ENCODE measurements at places on chromosomes 1 and 21.

DNA sequence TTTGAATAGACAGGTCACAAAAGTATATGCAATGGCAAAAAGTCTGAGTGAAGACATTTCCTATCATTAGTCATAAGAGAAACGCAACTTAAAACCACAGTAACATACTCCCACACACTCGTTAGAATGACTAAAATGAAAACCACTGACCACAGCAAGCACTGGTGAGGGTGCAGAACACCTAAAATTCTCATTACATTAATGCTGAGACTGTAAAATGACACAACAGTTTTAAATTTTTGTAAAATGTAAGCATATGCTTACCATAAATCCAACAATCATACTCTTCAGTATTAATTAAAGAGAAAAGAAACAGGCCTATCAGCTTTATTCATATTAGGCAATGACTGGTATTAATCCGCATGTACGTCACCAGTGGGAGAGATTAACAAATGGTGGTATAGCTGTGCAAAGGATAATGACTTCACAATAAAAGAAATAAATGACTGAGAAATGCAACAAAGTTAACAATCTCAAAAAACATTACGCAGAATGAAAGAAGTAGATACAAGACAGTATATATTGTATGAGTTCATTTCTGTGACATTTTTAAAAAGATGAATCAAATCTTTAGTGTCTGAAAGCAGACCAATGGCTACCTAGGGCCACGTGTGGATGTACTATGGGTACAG, 253.5 kb downstream of the AKT3 start:
- DNase-seq: no peak

DNA sequence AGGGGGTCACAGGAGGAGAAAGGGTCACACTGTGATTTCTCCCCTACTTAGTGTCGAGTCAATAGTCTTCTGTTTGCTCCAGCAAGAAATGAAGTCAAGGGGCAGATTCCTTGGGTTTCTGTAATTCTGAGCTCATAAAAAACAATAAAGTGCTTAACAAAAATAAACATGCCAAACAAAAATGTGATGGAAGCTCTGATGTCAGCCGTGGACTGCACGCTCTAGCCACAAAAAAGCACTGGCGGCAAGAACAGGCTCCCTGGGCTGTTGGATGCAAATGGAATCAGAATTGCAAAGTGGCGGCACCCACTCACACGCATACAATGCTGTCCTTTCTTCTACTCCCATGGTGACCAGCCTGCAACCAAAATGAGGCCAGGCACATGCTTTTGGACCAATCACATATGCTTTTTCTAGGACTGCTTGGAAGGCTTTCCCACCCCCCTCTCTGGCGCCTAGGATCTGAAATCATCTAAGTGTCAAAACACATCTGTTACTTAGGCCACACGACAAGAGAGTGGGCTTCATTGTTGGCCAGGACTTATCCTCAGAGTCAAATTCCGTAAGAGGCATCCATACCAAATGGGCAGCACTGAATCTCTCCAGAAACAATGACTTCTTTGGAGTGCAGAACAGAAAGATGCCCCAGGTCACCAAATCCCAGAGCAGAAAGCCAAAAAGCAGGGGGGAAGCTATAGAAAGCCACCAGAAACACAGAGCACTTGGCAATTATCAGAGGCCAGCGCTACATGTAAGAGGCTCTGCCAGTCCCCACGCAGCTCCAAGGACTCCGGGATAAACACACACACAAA, 9.2 kb downstream of the C1orf198 start:
- DNase-seq: no peak

GRCh38 chr1:209628618-209629299, 23.5 kb downstream of the LAMB3 start:
- DNase-seq: no peak

DNA sequence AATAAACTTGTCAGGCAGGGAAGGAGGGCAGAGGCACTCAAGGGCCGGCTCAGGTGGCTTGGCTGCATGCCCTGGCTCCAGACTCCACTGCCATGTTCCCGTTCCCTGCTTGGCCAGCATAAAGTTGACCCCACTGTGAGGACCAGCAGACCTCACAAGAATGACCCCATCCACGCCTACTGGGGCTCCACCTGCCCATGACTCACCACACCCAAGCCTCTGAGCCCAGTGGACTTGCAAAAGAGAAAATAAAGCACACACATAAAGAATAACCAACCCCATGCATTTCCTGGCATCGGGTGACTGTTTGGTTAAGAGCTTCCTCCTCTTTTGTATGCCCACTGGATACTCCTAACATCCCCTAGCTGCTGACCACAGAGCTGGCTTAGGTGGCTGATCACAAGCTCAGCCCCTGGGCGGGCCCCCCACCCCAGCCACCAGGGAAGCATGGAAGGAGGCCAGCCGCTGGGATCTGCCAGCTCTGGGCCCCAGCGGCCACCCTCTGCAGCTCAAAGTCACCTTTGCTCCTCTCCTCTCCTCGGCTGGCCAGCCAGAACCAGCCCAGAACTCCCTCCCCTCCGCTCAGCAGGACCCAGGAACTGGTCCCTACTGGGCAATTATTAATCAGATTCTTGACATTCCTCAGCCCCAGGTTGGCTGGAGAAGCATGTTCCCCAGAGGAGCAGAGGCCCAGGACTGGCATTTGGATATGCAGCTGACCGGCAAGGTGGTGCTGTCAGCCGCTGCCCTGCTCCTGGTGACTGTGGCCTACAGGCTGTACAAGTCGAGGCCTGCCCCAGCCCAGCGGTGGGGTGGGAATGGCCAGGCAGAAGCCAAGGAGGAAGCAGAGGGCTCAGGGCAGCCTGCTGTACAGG, at the start of gene KLHDC7A:
KLHDC7A (plus strand) TSS at position 616 of the 875 bp plus-strand sequence; CDS start at position 668, 52 bp downstream.
- DNase-seq: no peak

DNA sequence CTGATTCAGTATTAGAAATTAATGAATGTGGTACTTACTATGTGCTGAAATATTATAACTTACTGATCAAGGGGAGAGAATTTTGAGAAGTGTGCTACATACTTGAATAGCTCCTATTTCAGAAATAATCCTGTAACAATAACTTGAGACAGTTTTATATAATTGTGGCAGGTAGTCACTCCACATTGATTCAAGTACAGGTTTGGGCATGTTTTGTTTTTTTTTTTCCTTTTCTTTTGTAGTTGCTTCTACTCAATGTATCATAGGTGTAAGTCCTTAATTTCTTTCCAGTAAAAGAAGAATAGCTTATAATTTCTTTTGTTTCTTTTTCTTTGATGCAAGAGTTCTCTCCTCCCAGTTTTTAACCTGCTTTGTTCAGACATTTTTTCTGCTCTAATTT, 86.1 kb upstream of the ADGRL2 start:
- DNase-seq: no peak

- DNase-seq: no peak
Observed at GRCh38 chr1:81428998-81429397, 371.7 kb upstream of the ADGRL2 start.

DNA sequence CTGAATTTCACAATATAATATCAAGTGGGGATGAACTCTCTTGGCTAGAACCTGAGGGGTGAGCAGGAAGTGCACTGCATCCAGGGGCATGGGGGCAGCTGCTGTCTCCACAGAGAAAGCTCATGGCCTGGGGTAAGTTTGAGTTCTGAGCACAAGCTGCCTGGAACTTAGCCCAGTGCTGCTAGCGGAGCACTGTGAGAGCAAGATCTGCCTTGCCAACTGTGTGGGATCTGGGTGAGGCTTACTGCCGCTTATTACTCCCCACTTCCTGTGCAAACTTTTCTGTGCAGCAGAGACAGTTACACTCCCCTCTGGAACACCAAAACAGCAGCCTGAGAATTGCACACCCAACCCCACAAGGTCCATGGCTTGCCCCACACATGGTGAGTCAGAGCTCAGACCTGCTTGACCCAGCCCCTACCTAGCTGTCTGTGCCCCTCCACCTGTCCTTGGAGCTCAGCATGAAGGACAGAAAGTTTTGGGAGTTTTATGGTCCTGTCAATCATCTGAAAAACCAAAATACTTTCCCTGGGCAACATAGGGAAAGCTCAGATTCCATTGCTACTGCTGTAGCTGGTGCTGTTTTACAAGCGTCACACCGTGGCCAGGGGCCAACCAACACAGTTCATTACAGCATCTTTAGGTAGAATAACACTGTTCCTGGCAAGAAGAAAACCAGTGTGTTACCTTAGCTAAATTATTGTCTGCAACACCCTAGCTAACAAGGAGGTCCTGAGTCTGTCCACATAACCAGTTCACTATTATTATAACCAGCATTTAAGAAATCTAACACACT, 762.1 kb upstream of the NEGR1 start:
- DNase-seq: no peak

GRCh38 chr1:201774224-201774982, 54.6 kb upstream of the IPO9 start:
- DNase-seq: no peak

DNA sequence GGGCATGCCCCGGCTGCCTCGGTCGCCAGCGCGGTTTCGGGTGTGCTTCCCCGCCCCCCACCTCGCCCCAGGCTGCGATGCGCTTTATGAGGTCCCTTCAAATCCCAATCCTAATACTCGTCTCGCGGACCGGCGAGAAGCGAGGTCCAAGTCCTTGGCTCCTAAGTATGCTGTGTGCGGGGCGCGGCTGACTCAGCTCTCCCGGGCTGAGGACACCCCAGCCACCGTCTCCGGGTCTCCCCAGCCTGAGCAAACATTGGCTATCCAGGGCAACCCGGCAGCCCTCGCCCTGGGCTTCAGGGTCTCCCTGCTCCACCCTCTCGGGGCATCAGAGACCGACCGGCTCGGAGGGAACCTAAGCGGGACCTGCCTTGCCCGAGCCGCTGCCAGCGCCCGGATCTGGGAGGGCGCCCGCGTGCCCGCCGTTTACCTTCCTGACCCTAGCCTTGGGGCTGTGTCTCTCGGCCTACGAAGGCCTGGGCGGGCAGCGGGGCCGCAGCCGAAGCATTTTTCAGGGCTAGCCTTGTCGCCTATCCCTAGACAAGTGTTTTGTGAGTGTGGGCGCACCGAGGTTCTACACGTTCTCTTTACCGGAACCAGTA, 1.2 kb downstream of the ITPKB start:
- no peak for DNase-seq

DNA sequence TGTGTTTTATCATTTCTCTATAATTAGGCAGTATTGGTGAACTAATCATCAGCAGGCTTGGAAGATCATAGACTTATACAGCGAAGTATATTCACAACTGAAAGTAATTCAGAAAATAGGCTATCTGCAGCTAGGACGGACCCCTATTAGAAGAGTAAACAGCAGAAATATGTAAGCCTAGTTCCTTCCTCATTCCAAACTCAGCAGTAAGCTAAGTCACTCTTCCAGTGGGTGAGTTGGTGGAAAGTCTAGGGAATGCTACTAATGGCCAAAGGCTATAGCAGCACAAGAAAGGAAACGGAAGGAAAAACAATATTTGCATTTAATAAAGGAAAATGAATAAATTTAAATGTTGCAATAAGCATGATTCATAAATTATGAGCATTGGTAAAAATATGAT, 918.1 kb upstream of the TMPRSS15 start:
- no peak for DNase-seq

DNA sequence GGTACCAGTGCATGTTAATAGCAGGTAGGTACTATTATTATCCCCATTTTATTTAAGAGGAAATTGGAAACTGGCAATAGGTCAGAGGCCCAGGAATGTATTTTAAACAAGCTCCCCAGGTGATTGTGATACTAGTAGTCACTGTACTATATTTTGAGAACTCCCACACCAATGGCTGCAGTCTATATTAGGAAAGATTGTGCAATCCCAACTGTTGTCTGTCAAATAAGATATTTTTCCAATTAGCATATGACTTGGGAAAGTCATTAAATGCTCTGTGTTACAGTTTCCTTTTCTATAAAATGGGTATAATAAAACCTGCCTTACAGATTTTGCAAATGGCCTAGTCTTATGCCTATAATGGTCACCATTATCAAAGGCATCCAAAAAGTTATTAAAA, 94.2 kb upstream of the DMRTA2 start:
- no peak for DNase-seq

GRCh38 chr1:33094971-33095604, 14.1 kb downstream of the AZIN2 start:
- DNase-seq: no peak

GRCh38 chr1:22776035-22776613, 65.5 kb downstream of the EPHB2 start:
- DNase-seq: peak; percentile 12

DNA sequence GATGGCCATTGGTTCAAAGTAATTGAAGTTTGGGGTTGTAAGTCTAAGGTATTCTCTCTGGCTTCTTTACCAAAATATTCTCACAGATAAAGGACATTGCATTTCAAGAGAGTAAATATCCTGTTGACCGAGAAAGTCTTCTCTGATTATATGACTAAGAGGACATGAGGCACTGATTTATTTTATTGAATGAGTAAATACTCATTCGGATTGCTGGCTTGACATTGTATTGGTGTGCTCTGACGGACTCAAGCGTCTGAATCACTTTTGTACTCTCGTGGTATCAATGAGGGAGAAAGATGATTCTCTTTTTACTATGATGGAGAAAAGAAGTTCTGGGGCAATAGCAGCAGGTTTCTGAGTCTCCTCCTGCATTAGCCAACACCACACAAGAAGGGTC, 205.3 kb upstream of the RRP15 start:
- no peak for DNase-seq

DNA sequence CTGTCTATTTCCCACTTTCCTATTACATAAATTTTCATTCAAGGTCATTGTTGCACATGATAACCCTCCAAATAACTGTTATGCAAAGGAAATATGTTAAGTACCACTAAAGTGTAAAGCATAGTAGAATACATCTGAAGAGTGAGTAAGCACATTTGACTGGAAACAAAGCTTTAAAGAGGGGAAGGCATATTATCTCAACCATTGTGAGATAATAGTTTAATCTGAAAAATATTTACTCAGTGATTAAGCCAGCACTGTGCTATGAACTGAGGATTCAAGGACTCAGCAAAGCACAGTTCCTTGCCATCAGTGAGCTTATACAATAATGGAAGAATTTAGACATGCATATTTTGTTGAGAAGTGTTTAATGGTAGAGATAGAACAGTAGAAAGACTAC, 127.4 kb downstream of the HMCN1 start:
- peak; percentile 21 for DNase-seq

GRCh38 chr21:35036465-35037383, 12.4 kb downstream of the RUNX1 start:
- no peak for DNase-seq

DNA sequence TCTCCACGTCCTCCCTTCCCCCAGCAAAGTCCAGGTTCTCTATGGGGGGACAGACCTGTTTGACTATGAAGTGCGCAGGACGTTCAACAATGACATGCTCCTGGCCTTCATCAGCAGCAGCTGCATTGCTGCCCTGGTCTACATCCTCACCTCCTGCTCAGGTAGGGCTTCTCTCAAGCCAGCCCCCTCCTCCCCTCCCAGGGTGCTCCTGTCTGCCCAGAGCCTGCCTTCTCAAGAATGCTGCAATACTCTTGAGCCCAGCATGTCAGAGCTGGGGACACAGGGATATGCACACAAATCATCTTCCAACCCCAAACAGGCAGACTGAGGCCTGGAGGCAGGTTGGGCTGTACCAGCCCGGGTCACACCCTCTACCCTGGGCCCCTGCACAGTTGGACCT, 35.4 kb downstream of the DISP3 start:
- no peak for DNase-seq

GRCh38 chr1:8118031-8118451, 91.9 kb upstream of the ERRFI1 start:
- DNase-seq: no peak
